ENCODE measurements at places on chromosomes 1 and 21. TPM values are rescaled to one million over a fixed set of nuclear protein-coding genes. Genes with fewer than 3 reads are reported as not detected.

Gene IGSF3
- total RNA-seq, result 19.3 TPM

Gene ABCA4
- total RNA-seq, result 0.12 TPM

Gene AMY1A
- total RNA-seq, result not detected

Gene RAD54L
- 8.2 TPM for total RNA-seq

Gene SH3BGR
- 0.30 TPM for total RNA-seq

Gene FAM72C
- 5.7 TPM for total RNA-seq

Gene GSTM5
- total RNA-seq, result not detected

Gene AADACL4
- total RNA-seq, result not detected

Gene CA6
- not detected for total RNA-seq

Gene NTNG1
- total RNA-seq, result not detected

Gene H6PD
- 5.0 TPM for total RNA-seq

Gene AK4
- 25.3 TPM for total RNA-seq

Gene DNASE2B
- not detected for total RNA-seq

Gene LRRC38
- 0.06 TPM for total RNA-seq

Gene FMO4
- total RNA-seq, result 0.31 TPM

Gene TSACC
- 1.9 TPM for total RNA-seq

Gene LCE3E
- not detected for total RNA-seq

Gene AGRN
- 119 TPM for total RNA-seq

Gene DFFA
- total RNA-seq, result 21.2 TPM

Gene HUNK
- total RNA-seq, result 1.4 TPM

Gene SLAMF8
- total RNA-seq, result 0.22 TPM

Gene RGS18
- not detected for total RNA-seq

Gene UTS2
- total RNA-seq, result not detected

Gene C1orf105
- not detected for total RNA-seq

Gene WNT9A
- total RNA-seq, result 9.0 TPM

Gene CHAF1B
- 11.8 TPM for total RNA-seq

Gene TNFRSF4
- not detected for total RNA-seq

Gene A3GALT2
- total RNA-seq, result not detected

Gene PCAT6
- total RNA-seq, result 2.8 TPM

Gene PROK1
- not detected for total RNA-seq
